ENCODE measurements at places on chromosomes 13 and 19.

GRCh38 chr19:57682226-57682766, 519 bp downstream of the ZNF551 start:
- DNase-seq, result no peak

DNA sequence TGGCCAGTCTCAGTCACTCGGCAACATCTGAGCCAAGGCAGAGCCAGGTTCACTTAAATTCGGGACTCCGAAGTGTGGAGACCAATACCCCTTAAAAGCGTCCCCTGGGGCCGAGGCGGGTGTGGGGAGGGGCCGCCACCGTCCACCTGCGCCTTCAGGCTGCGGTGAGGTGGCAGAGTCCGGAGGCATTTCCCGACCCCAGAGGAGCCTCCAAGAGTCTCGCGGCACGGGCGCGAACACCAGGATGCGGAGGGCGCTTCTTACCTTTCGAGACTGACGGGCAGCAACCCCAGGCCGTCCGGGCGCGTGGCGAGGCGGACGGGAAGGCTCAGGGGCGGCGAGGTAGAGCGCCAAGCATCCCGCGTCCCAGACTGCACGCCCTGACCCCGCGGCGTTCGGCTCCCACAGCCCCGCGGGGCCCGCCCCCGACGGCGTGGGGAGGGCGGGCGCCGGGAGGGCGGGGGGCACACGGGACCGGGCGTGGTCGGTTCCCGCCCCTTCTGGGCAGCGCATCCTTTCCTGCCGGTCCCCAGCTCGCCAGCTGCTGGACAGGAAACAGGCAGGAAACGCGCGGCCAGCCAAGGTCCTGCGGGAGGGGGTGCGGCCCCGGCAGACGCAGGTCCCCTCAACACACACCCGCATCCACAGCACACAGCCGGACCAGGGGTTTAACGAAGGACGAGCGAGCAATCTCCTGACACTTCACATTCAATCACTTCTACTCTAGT, at the start of gene THSD1:
Gene THSD1 (minus strand): TSS at position 406 of the 728 bp plus-strand sequence. CDS start 3,572 bp downstream, outside the sequence.
- DNase-seq, result peak; percentile 46

DNA sequence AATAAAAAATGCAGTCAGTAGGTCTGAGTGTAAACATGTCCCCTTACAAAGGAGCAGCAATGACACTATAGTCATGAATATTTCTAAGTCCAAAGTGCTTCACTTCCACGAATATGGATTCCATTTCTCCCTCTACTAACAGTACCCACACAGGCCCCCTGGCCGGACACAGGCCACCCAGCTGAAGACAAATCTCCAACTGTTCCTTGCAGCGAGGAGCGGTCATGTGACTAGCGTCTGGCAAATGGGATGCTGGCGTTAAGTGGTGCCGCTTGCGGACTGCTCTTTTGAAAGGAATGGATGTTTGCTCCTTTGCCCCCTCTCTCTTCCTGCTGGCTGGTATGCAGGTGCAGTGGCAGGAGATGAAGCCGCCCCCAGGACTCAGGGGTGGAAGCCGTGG, 16.2 kb downstream of the PPP1R12C start:
- no peak for DNase-seq

- no peak for DNase-seq
Observed at GRCh38 chr19:37329686-37330085, 41.2 kb upstream of the ZNF527 start.

DNA sequence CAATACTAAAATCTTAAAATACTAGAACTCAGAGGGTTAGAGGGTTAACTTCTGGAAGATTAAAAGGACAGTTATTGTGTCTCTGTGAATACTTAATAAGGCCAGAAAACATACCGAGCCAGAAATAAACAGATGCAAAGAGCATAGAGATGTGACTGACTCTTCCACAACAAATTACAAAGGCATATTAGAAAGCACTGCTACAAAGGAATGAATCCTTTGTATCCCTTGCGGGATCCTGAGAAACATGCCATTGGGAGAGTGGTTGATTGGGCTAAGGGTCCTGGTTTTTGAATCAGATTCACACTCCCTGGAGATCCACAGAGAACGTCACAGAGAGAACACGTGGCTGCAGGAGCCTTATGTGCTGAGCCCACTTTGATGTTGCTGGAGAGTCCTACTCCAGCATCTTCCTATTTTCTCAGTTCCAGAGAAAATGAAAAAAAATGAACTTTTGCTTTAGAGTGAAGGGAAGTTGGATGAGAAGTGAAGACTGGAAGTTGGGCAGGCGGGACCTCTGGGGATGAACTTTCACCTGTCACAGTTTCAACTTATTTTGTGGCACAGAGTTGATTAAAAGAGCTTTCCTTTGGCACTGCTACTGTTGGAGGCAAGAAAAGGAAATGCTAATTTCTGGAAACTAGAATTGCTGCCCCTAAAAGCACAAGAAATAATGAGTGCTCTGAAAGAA, 309.9 kb downstream of the DCT start:
- DNase-seq, result no peak

DNA sequence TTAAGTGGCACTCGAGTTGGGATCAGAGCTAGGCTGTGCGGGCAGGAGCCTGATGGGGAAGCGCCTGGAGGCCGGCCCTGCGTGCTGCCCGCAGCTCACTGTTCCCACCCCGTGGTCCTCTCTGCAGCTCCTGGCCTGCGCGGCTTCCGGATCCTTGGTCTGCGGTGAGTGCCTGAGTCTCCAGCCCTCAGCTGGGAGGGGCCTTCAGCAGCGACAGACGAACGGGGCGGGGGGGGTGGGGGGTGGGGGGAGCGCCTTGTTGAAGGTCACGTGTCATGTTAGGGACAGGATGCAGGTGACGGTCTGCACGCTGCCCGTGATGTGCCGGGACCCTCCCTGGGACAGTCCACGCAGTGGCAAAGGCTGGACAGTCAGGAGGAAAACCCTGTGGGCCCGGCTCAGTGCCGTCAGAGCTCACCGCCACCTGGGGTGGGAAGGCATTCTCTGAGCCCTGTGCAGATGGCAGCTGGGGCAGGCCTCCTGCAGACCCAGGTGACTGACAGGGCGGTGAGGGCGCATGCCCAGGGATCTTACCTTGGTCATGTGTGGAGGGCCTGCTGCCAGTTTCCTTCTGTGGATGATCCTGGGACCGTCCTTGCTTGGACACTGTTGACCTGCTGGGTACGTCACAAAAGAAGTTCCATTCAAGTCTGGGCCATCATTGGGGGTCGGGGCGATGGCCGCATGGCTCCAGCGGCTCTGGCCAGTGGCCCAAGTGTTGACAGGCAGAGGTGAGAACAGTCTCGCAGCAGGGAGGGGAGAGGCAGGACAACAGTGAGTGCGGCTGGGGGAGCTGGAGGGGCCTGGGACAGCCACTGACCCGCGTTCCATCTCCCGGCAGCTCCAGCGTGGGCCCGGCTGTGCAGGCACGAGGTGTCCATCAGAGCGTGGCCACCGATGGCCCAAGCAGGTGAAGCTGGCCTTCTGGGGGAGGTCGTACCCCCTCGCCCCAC, 4.3 kb downstream of the NDUFS7 start:
- no peak for DNase-seq
